ENCODE measurements at places on chromosomes 2 and 18.

DNA sequence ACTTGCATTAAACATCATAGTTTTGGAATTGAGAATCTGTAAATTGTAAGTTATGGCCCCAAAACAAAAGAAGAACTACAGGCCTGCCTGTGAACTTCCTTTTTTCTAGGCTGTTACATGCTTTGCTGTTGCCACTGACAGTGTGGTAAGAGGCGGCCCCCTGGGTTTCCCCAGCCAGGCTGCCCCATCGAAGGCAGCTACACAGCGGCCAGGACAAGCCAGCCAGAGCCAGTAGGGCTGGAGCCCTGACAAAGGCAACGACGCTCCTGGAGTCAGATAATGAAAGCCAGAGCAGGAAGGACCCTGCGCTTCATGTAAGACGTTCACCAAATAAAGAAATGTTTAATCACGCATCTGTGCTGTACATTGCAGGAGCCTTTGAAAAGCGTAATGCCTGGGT is 55.0 kb downstream of the ANKRD44 start:
- DNase-seq: peak; percentile 71

DNA sequence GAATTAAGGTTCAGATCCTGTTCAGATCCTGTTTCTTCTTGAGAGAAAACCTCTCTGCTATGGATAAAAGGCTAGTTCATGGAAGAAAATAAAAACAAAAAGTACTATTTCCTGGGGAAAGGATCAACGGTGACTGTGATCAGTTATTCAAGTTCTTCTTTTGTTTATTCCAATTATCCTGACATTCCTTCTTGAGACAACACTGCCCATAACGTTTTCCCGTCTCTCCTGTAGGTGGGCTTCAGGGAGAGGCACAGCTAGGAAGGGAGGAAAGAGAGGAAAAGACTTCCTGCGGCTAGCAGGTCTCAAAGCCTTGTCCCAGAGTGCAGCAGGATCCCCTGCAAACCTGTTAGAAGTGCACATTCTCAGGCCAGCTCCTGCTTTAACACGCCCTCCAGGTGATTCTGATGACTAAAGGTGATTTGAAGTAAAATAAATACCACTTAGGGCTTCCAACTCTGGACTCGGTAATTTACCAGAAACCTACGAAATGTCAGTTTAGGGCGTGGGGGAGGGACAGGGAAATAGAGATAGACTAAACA is 4.5 kb upstream of the FHL2 start:
- no peak for DNase-seq

DNA sequence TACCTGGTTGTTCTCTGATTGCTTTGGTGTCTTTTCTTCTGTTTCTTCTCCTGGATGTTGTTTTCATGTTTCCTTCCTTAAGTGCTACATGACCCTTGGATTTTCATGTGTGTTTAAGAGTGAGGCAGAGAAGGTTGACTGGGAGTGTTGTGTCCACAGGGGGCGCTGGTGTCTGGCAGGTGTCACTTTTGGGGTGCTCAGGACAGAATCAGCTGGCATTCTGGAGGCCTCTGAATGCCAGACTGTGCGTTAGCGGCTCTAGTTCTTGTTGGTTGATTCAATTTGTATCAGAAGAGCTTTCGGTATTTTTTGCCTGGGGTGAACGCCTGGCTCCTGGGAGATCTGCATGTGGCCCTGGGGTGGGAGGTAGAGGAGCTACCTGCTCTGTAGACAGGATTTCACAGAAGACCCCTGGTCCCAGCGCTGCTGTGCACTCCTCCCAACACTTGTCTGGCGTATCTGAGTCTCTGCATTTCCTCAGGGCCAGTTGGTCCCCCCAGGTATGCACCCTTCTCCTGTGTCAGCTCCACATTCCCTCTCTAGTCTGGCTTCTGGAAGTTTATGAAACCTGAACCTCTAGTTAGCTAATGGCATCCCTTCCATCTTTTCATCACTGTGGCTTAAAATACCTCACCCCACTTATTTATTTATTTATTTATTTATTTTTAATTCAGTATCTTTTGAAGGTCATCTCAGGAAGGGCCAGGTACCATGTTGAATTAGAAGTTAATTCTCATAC is 1.1 kb downstream of the GREB1 start:
- DNase-seq: no peak

GRCh38 chr18:53603276-53603675 is 621.2 kb downstream of the MBD2 start:
- DNase-seq: no peak

DNA sequence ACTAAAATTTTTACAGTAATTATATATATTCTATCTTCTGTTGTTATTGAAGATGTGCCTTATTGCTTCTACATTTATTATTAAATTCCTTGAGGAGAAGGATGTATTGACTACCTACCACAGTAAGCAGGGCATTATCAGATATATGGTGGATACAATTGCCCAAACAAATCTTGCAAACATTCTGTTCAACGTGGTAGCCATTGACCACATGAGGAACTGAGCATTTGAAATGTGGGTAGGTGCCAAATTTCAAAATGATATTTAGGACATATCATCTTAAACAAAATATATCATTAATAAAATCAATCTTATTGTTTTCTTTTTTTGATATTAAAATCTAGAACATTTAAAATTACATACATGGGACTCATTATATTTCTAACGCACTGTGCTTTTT is 11.1 kb downstream of the SCN3A start:
- DNase-seq: no peak

- DNase-seq: no peak
Measured at GRCh38 chr2:160207804-160208654, 8.0 kb upstream of the ITGB6 start.

DNA sequence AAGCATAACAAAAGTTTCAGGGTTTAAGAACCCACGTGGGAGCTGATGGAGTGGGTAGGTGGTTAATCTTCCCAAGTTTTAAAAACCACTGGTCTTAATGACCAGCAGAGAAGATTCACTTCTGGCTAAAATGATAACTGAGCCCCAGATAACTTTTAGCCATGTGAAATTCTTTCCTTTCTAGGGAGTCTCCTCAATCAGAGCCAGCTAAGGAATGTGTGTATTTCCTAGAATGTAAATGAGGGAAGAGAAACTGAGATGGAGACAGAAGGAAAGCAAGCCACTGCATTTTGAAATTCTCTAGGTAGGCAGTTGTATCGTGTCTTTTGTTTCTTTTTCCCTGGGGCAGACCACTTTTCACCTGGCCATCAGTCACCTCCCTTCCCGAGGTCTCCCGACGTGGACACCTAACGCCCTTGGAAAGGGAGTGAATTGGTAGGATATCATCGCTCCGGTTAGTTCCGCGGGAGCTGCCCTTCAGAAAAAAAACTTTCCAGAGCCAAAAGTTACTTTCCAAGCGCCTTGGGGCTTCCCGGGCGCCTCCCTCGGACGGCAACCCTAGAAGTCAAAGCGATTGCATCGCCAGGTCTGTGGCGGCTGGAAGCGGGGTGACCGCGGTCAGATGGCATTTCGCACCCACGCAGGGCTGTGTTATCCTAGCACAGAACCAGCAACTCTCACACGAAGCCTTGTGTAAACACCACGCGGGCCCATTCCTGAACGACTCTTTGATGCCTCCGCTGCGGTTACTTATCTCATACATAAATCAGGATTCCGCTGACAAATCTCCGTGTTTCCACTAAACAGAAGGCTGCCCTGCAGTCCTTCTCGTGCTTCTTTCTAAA is 1.3 kb downstream of the COLEC12 start:
- no peak for DNase-seq

- DNase-seq: no peak
Measured at GRCh38 chr2:240707821-240708220, 16.2 kb downstream of the AQP12A start.

DNA sequence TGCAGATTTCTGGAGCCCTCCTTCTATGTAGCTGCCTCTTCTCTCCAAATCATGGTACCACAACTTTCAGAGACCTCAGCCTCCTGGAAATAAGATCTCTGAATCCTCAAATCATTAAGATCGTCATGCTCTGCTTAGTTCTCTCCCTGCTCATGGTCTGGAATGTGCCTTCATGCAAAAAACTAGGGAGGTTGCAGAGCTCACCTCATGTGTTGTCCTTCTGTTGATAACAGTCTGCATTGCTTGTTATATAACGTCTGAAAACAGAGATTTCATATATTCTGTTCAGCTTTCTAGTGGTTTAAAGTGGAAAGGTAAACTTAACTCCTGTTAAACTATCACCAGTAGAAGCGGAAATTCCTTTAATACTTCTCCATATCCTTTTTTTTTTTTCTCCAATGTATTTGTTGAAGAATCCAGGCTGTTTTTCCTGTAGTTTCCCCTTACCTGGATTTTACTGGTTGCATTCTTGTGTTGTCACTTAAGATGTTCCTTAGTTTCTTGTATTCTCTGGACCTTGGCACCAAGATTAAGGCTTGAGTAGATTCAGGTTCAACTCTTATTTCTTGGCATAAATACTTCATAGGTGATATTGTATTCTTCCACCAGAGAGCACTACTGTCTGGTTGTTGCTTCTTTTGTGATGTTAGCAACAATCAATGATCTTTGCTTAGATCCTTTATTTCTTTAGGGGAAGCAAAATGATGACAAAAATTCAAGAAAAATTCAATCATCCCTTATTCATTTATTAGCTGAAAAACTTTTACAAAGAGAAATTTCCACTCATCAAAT is 211.3 kb downstream of the LOXHD1 start:
- no peak for DNase-seq

DNA sequence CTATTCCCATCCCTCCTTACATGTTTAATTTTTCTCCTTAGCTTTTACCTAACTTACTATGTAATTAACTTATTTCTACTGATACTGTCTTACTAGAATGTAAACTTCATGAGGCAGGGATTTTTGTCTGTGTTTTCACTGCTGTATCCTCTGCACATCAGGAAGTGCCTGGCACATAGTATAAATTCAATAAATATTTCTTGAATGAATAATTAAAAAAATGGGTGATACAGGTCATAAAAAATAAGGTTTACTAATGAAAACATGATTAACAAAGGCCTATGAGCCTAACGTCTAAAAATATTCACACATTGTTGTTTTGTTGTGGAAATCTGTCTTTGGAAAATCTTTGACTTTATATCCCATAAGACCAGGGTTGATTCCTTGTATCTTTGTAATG is 4.5 kb downstream of the RBKS start:
- DNase-seq: no peak

DNA sequence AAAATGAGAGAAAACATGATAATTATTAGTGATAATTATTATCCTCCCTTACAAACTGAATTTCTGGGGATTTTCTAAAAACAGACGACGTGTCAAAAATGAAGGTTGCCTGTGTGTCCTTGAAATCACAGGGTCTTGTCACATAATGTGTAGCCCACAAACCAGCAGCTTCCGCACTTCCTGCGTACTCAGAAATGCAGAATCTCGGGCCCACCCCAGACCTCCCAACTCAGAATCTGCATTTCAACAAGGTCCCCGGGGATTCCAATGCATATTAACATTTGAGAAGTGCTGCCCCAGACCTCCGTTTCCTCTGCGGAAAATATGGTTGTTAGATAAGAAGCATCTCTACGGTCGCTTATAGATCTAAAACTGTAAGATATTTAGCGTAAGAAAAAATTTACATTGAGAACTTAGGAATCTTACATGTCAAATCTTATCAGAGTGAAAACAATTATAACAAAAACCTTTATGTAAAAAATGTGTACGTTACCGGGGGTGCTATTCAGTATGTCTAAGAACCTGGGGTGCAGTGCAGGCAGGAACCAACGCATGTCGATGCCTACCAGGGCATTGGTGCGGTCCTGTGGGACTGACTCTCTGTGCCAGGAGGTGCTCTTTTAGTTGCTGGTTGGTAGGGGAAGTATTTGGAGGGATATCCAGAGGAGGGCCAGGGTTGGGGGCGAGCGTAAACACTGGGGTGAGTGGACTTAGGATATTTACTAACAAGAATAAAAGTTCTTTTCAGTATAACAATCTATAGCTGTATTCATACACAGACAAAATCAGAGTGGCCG is 15.2 kb downstream of the CDKL4 start:
- DNase-seq: no peak

- no peak for DNase-seq
Measured at GRCh38 chr18:41643427-41643826, 311.6 kb upstream of the PIK3C3 start.

DNA sequence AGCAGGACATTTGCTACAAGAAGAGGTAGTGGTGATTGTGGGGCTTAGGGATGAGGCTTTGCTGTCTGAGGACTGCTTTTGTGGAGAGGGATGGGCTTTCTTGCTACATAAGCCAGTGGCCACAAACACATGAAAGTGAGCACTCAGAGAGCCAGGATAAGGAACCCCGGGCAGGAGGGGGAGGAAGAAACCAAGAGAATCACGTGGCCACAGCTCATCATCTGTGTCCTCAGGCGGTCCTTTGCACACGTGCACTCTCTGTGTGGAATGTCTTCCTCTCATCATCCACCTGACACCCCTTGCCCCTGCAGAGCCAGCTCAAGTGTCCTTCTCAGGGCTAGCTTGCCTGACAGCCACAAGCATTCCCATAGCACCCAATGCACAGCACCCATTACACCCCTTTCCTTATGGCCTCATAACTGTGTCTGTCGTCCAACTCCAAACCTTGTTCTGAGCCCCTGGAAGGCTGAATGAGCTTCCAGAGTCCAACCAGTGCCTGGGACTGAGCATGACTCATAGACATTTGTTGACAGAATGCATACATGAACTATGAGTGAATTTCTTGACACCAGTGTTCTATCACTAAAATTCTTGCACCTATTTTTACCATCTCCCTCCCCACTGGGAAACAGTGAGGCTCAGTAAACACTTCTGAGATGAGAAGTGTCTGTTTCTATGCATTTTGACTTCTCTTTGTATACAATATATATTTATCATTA is 398.3 kb downstream of the ALK start:
- DNase-seq: no peak

- no peak for DNase-seq
Measured at GRCh38 chr18:50879302-50880118, 592 bp downstream of the ME2 start.

DNA sequence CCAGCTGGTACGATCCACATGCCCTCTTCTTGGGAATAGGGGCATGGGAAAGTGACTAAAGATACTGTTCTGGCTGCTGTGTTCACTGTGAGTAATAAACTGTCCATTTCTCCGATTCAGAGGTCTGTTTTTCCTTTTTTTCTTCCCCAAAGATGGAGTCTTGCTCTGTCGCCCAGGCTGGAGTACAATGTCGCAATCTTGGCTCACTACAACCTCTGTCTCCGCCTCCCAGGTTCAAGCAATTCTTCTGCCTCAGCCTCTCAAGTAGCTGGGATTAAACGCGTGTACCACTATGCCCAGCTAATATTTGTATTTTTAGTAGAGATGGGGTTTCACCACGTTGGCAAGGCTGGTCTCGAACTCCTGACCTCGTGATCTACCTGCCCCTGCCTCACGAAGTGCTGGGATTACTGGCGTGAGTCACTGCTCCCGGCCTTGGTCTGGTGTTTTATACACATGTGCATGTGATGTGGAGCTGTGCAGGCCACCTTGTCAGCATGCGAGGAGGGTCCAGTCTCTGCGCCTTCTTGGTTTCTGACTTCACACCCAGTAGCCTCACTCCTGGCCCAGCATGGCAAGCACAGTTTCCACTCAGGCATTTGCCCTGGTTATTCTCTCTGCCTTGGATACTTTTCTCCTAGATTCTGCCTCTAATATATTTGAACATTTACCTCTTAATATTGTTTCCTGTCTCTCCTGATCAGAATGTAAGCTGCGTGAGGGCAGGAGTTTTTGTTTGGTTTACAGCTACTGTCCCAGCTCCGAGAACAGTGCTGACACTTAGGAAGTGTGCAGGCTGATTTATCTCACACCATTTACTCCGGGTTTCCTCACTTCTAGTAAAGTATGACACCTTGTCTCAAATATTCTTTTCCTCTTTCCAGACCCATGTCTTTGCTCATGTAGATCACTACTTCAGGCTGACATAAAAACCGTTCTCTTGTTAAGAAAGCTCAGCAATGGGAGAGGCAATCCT is 19.7 kb downstream of the PTPN18 start:
- DNase-seq: no peak

GRCh38 chr2:195413944-195414343 is 243.1 kb upstream of the SLC39A10 start:
- DNase-seq: no peak
